Metanephros (tissue), 2 donors: ENCODE measurements at places on chromosomes 4 and X. TPM values are rescaled to one million over a fixed set of nuclear protein-coding genes. Genes with fewer than 3 reads are reported as not detected.

Gene CENPVL1
- total RNA-seq: 0.18 TPM

Gene AKAP4
- total RNA-seq: not detected

Gene GLOD5
- total RNA-seq: 0.76 TPM

Gene ENPEP
- total RNA-seq: 52.5 TPM

Gene RNF175
- total RNA-seq: 4.7 TPM

Gene RHOH
- total RNA-seq: 2.8 TPM

Gene CFAP47
- total RNA-seq: 2.3 TPM

Gene SHROOM4
- total RNA-seq: 21.8 TPM

Gene TBX22
- total RNA-seq: 2.8 TPM

Gene TMSB15B
- total RNA-seq: 11.7 TPM

Gene ZNF185
- total RNA-seq: 16.5 TPM

Gene PCDH10
- 3.4 TPM for total RNA-seq

Gene AKAP14
- not detected for total RNA-seq

Gene UGT2B10
- not detected for total RNA-seq

Gene IL3RA
- 6.2 TPM for total RNA-seq

Gene CPE
- total RNA-seq: 93.4 TPM

Gene C4orf50
- total RNA-seq: 0.06 TPM

Gene CPZ
- 21.4 TPM for total RNA-seq

Gene GABRB1
- 2.6 TPM for total RNA-seq

Gene DMP1
- not detected for total RNA-seq

Gene AMER1
- 7.9 TPM for total RNA-seq

Gene CAMK2D
- 88.1 TPM for total RNA-seq

Gene USP9X
- 116 TPM for total RNA-seq

Gene TLR6
- total RNA-seq: 1.5 TPM

Gene PPEF1
- 0.41 TPM for total RNA-seq

Gene GLRA2
- 0.12 TPM for total RNA-seq

Gene LUZP4
- total RNA-seq: not detected

Gene AFF2
- total RNA-seq: 6.1 TPM

Gene GAB3
- 5.3 TPM for total RNA-seq

Gene SMR3B
- not detected for total RNA-seq

Gene DDIT4L
- total RNA-seq: 32.2 TPM

Gene CXCL1
- total RNA-seq: 5.9 TPM

Gene ODAPH
- total RNA-seq: 0.18 TPM
